ENCODE measurements at places on chromosomes 12 and 14. TPM values are rescaled to one million over a fixed set of nuclear protein-coding genes. Genes with fewer than 3 reads are reported as not detected.

DNA sequence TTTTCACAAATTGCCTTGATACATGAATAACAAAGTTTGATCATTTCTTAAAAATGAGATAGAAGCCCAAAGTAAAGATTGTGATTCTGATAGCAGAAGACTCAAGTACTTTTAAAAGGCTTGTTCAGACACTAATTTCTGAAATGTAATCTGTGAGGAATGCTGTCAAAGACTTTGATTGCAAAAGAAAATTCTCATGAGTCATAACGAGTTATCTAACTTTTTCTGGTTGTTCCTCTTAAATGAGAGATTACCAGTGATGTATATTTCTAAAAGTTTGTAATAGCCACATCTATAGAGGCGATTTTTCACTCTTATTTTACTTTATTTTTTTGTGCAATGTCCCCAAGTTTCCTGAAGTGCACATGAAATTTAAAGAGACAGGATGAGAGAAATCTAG lies 7.0 kb downstream of the PYGL start:
- DNase-seq, result no peak

DNA sequence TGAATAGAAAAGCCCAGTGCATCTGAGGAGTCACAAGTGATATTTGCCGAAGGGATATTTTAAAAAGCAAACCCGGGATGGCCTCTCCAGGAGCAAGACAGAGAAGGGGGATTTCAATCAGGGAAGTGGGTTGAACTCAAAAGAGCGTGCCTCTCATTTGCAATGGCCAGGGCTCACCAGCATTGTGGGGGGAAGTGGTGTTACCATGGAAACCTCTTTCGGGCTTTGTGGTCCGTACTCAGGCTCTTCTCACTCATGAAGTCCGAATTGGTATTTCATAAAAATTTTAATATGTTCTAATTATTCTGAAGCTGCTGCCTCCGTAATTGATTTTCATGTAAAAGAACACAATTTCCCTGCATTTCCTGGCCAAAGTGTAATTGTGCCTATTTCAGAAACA lies 79.8 kb downstream of the SLC15A4 start:
- no peak for DNase-seq

SPATS2 gene
- 33.8 TPM for total RNA-seq

- no peak for DNase-seq
Measured at GRCh38 chr12:123200414-123200813, 32.5 kb downstream of the MPHOSPH9 start.

DNA sequence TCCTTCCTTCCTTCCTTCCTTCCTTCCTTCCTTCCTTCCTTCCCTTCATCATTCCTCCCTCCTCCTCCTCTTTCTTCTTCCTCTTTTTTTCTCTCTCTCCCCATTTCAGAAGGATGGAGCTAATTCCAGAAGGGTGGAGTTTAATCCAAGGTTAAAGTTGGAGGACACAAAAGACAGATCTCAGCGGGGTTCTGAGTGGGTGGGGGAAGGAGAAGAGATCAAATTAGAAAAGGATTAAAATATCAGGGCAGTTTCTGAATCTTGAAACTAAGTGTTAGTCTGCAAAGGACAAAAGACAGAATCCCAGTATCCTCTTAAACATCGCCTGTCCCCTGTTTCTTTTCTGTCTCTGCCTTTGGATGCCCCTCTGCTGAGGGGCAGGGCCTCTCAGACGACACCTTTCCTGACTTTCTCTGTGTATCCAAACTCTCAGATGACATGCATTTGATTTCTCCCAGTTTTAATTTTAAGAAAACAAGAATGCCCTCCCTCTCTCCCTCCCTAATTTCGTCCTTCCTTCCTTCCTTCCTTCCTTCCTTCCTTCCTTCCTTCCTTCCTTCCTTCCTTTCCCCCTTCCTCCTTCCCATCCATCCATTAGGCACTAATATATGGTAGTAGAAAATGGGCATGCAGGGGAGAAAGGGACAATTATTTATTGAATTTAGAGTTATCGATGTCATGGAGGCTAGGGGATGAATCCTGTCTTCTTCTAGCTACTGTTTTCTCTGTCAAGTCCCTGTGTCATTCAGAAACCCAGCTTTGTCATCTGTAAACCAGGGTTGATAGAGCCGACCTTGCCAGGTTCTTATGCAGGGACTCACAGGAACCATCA lies 269.1 kb downstream of the VRK1 start:
- DNase-seq, result no peak

DNA sequence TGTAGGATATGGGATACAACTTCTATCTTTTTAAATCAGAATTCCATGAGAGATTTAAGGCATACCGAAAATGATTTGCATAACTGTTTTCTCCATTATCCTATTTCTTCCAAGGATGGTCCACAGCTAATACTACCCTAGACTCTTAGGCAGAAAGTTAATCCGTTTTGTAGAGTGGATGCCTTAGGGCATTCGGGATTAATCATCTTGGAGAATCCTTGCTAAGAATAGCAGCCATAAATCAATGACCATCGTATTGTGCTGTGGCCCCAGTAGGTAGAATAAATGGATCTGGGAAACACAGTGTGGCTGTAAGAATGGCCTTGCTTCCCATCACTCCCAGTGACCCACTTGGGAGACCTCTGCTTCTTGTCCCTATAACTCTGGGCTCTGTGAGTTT lies 99.6 kb downstream of the SSPN start:
- DNase-seq, result no peak

HOXC12 gene
- not detected for total RNA-seq

GRCh38 chr12:79936670-79937069 lies 1.8 kb upstream of the PPP1R12A start:
- DNase-seq, result no peak

GRCh38 chr14:95948558-95948981 lies 71.9 kb downstream of the TUNAR start:
- DNase-seq, result no peak

KLRC1 gene
- not detected for total RNA-seq

LRR1 gene
- 1.5 TPM for total RNA-seq

DNA sequence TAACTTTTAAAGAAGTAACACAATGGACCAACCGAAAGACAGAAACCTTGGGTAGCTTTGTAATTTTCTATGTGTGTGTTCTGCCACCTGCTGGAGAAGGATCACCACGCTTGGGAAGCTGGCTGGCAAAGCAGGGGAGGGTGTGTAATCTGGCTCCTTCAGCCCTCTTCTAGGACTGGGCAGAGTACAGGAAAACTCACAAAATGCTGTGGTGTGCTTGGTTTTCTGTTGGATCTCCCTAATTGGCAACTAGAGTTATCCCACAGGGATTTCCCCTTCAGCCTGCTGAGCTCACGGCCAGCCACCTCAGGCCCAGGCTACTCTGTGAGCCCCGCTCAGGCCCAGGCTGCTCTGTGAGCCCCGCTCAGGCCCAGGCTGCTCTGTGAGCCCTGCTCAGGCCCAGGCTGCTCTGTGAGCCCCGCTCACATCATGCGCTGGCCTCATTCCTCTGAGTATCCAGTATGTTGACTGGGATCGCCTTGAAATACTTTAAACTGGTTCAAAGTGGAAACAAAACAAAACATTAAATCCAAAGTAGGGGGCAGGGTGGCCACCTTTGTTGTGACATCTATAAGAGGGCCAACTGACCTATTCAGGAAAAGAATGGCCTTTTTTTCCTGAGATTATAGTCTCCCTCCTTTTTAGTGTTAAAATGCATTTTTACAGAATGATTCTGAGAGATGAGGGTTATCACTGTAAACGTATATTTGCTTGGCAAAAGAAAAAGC lies 52.0 kb upstream of the RNU6-8 start:
- DNase-seq, result peak; percentile 79

CCDC196 gene
- total RNA-seq, result not detected

FGF6 gene
- total RNA-seq, result not detected

COCH gene
- total RNA-seq, result 6.7 TPM

GRCh38 chr14:38835874-38836273 lies 267.2 kb downstream of the SEC23A start:
- DNase-seq, result no peak

- no peak for DNase-seq
Measured at GRCh38 chr12:3207175-3207574, 130.0 kb downstream of the TSPAN9 start.

RAD52 gene
- total RNA-seq, result 43.0 TPM

DNA sequence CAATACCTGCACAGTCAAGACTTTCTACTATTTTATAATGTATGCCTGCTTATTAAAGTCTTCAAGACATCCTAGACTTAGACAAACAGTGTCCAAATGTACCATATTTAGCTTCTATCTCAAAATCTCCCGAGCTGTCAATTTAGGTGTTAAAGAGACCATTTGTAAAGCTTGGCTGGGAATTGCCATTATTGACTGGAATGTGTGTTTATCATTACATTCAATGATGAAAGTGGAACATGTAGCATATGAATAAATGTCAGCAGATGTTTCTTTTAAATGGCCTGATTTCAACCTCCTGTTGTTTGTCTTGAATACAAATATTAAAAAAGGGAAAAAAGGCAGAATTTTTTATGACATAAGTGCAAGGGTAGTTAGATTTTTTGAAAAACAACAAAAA lies 572.3 kb downstream of the PRKD1 start:
- no peak for DNase-seq

- no peak for DNase-seq
Measured at GRCh38 chr12:114858388-114859146, 174.6 kb upstream of the TBX3 start.

- no peak for DNase-seq
Measured at GRCh38 chr14:60254176-60254575, 5.2 kb downstream of the PPM1A start.

- DNase-seq, result no peak
Measured at GRCh38 chr12:14356147-14356546, 9.3 kb upstream of the ATF7IP start.

TARBP2 gene
- 22.2 TPM for total RNA-seq

DNA sequence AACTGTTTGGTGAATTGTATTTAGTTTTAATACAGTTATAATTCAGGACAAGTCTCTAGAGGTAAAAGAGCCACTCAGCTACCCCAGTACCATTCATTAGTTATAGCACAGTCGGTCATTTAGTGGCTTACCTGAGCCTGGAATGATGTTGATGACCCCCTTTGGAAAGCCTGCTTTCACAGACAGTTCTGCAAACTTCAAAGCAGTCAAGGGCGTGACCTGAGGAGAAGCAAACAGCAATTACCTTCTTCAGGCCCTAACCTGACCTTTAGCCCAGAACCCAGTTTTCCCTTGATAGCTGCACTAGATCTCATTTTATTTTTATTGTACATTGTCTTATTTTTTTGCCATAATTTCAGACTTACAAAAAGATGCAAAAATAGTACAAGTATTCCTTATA lies 43.8 kb downstream of the ALDH1L2 start:
- no peak for DNase-seq

- no peak for DNase-seq
Measured at GRCh38 chr14:20460458-20461224, 593 bp downstream of the PIP4P1 start.

SOX5 gene
- total RNA-seq, result 70.5 TPM

- DNase-seq, result no peak
Measured at GRCh38 chr14:38280081-38280480, 24.2 kb upstream of the CLEC14A start.

TSPAN8 gene
- total RNA-seq, result not detected

- no peak for DNase-seq
Measured at GRCh38 chr12:117111821-117112595, 12.8 kb upstream of the TESC start.

Data from dorsolateral prefrontal cortex (tissue), 122 donors.